Kidney (tissue), 22 donors: ENCODE measurements at places on chromosomes 12 and 14. TPM values are rescaled to one million over a fixed set of nuclear protein-coding genes. Genes with fewer than 3 reads are reported as not detected.

GRCh38 chr14:89723930-89724627 lies 230.5 kb downstream of the EFCAB11 start:
- no peaks in the 10 kb centered on the region for H3K4me1 ChIP-seq
- no peak overlapping the region for H3K27ac ChIP-seq
- no peaks in the 10 kb centered on the region for H3K36me3 ChIP-seq
- no peak overlapping the region for H3K4me3 ChIP-seq
- peak; percentile 13 for DNase-seq

GRCh38 chr12:110279566-110280375 lies 1.3 kb upstream of the ATP2A2 start:
- peak; percentile 39 for DNase-seq
- H3K4me3 ChIP-seq, result peak overlapping the region; percentile 55
- H3K27ac ChIP-seq, result peak overlapping the region; percentile 95
- no peaks in the 10 kb centered on the region for H3K27me3 ChIP-seq
- peaks cover 2% of the 10 kb centered on the region for H3K36me3 ChIP-seq

DNA sequence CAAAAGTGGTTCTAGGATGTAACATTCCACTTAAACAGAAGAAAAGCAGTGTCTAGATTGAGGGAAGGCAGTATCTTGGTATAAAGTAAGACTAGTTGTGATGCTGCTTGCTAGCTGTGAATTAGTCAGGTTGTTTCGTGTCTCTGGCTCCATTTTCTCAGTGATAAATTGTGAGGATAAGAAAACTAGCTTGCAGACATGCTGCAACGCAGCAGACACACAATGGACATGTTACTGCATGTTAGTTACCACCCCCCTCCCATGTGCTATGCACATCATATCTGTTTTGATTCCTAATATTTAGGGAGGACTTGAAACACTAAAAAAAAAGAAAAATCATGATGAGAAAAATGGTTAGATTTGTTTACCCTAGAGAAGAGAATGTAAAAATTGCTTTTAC lies 2.9 kb downstream of the CCNK start:
- H3K36me3 ChIP-seq, result no peaks in the 10 kb centered on the region
- no peak overlapping the region for H3K27ac ChIP-seq
- no peaks in the 10 kb centered on the region for H3K27me3 ChIP-seq
- no peak for DNase-seq

- no peak overlapping the region for H3K27ac ChIP-seq
- DNase-seq, result no peak
- no peaks in the 10 kb centered on the region for H3K27me3 ChIP-seq
- no peaks in the 10 kb centered on the region for H3K36me3 ChIP-seq
Measured at GRCh38 chr14:92411941-92412340, 89.0 kb downstream of the SLC24A4 start.

- H3K4me1 ChIP-seq, result peaks cover 5% of the 10 kb centered on the region
- no peak for DNase-seq
Measured at GRCh38 chr14:21307637-21308036, 27.8 kb downstream of the RPGRIP1 start.

- no peaks in the 10 kb centered on the region for H3K36me3 ChIP-seq
- DNase-seq, result no peak
- H3K27ac ChIP-seq, result no peak overlapping the region
- no peaks in the 10 kb centered on the region for H3K4me1 ChIP-seq
- no peak overlapping the region for H3K4me3 ChIP-seq
- no peaks in the 10 kb centered on the region for H3K27me3 ChIP-seq
Measured at GRCh38 chr12:12693111-12693671, 2.8 kb downstream of the GPR19 start.

PGF gene
- 9.3 TPM for total RNA-seq
